ENCODE measurements at places on chromosomes 1 and 21.

DNA sequence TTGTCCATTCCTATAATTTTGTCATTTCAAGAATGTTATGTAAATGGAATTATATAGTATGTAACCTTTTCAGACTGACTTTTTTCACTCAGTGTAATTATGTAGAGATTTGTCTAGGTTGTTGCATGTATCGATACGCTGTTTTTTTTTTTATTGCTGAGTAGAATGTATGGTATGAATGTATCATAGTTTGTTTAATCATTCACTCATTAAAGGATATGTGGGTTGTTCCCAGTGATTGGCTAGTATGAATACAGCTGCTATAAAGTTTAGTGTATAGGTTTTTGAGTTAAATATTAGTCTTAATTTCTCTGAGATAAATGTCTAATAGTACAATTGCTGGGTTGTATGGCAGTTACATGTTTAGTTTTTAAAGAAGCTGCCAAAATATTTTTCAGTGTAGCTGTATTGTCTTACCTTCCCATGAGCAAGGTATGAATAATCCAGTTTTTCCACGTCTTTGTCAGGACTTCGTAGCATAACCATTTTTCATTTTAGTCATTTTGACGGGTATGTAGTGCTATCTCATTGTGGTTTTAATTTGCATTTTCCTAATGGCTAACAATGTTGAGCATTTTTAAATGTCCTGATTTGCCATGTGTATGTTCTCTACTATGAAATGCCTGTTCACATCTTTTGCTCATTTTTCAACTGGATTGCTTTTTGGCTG, 22.4 kb downstream of the CASQ2 start:
- DNase-seq, result no peak

DNA sequence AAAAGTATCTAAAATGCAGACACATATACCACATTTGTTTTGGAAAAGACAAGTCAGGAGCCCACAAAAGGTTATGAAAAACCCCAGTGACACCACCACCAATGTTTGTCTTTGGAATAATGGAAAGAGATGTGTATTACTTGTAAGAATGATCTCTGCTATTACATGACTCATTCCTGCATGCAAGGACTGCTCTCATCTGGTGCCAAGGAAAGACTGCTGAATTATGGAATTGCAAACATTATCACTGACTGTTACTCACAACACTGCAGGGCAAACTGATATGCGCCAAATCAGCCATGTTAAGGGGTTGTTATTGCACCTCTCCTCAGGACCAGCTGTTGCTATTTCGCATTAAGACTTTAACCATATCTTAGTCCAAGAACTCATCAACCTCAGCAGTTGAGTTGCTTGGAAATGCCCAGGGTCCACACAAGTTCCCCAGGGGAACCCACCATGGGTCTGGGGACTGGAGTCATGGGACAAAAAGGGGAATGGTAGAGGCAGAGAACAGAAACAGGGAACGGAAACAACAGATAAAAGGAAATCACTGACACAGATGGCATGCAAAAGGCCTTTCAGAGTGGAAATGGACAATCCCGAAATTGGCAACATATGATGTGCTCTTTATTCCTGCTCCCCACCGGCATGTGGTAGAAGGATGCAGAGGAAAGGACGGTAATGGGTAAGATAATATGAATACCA, 34.4 kb downstream of the CAPZB start:
- no peak for DNase-seq

DNA sequence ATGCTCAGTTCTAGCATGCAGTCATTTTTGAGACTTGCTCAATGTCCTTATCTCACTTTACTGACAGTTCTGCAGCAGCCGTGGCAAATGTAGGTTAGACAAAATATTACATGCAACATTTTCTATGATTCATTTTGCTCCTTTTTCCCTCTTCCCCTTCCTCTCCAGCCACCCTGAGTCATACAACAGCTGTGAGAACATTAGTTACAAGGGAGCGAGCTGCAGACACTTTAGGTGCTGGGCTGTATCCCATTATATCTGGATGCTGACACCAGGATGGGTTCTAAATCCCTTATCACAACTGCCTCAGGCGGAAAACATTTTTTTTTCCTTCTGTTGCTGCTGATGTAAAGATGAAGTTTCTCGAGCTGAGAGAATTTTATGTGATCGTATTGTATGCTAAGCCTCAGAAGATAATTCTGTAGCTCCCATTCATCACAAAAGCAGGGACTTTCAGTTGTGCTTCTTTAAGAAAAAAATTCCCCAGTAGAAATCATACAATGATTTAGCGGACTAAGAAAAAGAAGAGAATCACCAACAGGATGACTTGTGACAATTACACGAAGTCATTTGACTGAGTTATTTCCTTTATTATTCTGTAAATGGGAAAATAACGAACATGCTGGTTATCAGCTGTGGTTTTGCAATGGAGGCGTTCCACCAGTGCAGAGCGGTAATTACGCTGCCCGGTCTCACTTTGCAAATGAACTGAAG, 345.0 kb downstream of the DISC1 start:
- no peak for DNase-seq

DNA sequence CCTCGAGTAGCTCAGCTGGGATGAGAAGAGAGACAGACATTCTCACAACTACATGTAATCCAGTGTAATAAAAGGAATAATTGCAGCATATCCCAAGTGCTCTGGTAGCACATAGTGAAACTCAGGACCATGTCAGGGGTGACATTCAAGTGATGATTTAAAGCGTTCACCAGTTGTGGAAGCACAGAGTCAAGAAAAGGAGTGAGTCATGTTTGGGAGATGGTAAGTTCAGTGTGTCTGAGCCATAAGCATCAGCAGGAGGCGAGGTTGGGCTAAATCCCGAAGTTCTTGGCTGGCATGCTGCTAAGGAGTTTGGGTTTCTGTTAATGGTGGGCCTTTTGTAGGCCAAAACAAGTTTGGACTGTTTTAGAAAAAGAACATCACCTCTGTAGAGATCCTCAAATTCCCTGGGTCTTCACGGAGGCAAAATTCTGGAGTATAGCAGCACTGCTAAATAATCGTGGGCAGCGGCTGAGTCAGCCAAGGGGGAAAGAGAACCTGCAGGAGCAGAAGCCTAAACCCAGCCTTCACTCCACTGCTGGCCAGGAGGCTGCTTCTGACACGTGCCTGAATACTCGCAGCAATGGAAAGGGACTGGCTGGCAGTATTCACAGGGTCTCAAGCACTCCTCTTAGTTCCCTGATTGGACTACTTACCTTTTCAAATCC, 7.2 kb upstream of the NHLH1 start:
- DNase-seq, result no peak

GRCh38 chr1:210081494-210081893, 143.5 kb downstream of the SYT14 start:
- no peak for DNase-seq

DNA sequence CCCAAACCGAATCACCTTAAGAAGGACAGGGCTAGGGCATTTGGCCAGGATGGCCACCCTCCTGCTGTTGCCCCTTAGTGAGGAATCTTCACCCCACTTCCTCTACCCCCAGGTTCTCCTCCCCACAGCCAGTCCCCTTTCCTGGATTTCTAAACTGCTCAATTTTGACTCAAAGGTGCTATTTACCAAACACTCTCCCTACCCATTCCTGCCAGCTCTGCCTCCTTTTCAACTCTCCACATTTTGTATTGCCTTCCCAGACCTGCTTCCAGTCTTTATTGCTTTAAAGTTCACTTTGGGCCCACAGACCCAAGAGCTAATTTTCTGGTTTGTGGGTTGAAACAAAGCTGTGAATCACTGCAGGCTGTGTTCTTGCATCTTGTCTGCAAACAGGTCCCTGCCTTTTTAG, 3.6 kb downstream of the BTG2 start:
- no peak for DNase-seq

GRCh38 chr1:224769452-224770335, 153.6 kb downstream of the CNIH3 start:
- no peak for DNase-seq

- DNase-seq, result no peak
Observed at GRCh38 chr1:66475940-66476339, 58.0 kb upstream of the SGIP1 start.

- peak; percentile 11 for DNase-seq
Observed at GRCh38 chr1:29425631-29426030, 189.3 kb downstream of the PTPRU start.

GRCh38 chr1:204293605-204294337, 66.0 kb downstream of the PLEKHA6 start:
- no peak for DNase-seq

DNA sequence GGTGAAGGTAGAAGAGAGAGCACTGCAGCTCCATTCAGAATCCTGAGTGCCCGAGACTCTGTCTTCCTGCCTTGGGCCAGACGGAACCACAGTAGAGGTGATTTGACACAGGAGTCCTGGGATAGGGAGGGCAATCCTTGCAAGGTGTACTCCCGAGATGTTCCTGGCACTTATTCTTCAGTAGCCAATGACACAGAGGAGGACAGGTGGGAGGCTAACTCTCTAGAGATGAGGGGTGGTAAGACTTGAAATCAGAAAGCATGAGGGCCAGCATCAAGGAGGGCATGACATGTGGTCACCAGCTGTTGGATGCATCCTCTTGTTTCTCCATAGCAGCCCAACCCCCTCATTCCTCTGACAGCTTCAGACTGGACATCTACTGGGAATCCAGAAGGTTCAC, 56.3 kb downstream of the CSMD2 start:
- DNase-seq, result no peak

DNA sequence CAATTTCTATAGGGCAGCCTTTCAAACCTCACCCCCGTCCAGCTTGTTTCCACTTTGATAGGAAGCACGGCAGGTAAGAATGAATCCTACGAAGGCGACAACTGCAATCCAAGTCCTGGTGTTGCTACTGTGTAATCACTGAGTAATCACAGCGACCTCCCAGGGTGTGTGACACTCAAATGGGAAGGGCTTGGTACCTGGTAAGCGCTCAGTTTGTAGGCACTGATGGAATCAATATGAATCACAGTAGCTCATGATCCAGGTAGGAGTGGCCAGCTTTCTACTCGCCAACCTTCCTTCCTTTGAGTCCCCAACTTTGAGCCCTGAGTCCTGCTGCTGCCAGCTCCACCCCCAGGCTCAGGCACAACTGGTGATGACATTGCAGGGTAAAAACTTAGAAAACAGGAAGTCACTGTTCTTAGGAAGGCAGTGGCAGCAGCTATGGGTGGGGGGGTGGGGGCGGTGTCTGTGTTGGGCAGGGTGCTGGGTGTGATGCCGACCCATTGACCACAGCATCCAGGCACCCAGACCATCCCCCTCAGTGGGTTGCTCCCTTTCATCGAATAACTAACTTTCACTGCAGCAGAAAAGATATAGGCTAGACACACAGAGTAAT, 70.7 kb downstream of the CD247 start:
- DNase-seq, result no peak

DNA sequence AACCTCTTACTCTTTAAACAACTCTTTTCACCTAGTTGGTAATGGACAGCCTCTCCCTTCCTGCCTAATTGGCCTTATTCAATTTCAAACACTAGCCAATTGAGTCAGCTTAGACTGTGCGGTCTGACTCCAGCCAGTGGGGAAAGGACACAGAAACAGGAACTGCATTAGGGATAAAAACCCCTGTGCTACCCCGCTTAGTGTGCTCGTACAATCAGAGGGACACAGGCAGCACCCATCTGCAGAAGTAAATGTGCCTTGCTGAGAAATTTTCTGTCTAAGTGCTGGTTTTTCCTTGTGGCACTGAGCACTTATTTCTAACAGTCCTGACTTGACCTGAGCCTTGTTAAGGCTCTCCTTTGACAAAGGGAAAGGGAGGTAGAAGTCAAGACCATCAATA, 6.0 kb upstream of the CD2 start:
- no peak for DNase-seq

DNA sequence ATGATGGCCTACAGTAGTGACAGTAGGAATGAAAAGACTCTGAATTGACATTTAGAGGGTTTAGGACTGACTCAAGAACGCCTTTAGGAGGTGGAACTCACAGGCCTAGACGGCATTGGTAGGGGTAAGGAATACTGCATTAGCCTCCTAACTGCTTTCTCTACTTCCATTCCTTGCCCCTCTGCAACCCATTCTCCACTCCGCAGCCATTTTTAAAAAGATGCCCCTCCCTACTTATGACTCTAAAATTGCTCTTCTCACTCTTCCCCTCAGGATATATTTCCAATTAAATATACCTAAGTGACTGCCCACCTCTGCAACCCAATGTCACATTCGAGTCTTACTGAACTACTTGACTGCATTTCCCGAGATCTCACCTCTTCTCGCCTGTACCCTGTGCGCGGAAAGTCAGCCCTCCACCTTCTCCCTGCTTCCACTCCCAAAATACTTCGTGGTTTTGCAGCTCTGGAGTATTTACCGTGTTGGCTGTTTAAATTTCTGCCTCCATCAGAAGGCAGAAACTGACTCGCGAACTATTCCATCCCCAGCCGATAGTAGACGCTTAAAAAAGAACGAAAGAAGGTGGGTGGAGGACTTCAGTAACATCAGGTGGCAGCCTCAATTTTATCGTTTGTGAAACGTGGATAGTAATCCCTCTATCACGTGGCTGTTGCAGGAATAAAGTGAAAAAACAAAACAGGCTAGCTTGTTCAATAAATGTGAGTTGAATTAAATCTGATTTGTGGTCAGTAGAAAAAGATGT, 1.1 kb upstream of the YBX1 start:
- no peak for DNase-seq
